ENCODE measurements at places on chromosomes 4 and X.
A peak's percentile ranks its signal among the peaks of the same experiment; 100 is the strongest.

- DNase-seq = peak; percentile 24
Measured at GRCh38 chr4:109302361-109303139, at the start of gene COL25A1. Gene COL25A1 (minus strand): TSS chr4:109302658.

DNA sequence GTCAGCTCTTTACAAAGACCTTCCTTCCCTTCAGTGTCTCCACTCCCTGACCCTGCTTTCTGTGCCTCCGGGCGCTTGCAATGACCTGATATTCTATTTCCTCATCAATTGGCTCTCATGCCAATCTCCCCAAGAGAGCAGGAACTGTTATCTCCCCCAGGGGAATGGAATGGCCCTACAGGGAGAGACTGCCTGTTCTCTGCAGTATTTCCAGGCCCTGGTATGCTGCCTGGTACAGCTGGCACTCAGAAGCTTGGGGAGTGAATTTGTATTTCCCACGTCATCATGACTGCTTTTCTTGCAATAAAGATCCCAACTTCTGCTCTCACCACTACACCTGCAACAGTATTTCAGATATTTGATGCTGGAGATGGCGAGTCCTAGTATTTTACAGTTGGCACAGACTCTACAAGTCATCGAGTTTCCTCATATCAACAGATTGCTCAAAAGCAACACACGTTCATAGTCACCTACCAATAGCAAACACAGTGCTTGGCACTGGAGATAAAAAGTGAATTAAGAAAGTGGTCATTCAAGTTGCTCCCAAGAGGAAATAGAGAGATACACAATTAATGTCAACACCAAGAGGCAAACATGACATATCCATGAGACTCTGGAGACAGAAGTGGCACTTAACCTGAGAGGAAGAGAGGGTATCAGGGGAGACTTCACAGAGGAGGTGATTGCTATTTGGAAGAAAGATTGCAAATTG is 90.5 kb upstream of the EGFL6 start:
- no peak for DNase-seq

DNA sequence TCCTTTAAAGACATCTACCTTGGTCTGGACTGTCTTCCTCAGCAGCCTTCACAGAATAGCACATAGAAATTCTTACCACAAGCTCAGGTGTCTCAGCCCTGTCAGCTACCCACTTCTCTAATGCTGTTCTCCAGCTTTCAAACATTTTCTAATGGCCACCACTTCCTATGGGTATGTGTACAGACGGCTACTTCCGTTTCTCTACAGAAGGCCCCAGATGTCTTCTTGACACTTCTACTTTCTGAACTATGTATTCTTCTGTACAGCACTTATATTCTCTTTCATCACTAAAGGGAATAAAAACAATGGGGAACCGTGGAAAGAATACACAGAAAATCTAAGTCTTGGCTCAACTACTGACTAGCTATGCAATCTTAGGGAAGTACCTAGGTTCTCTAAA is 13.3 kb downstream of the OPHN1 start:
- DNase-seq = no peak

DNA sequence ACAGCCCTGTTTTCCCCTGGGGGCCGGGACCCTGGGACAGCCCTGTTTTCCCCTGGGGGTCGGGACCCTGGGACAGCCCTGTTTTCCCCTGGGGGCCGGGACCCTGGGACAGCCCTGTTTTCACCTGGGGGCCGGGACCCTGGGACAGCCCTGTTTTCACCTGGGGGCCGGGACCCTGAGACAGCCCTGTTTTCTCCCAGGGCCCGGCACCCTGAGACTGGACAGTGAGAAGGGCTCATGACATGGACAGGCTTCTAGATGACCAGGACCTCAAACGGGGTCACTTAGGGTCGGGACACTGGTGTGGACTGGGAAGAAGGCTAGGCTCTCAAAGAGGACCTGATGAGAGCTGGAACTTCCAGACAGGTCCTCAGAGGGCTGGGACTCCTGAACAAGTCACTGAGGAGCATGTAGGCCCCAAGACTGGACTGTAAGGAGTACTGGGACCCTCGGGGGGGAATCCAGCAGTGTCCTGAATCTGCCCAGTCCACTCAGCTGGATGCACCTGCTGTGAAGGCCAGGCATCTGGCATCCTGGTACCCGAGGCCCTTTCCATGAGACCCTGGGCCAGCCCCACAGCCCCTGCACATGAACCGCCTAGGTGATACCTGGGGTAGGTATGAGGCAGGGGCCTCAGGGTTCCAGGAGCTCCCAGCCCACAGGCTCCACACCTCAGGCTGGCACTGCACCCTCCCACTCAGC is 2.4 kb downstream of the PCGF3 start:
- DNase-seq = no peak

DNA sequence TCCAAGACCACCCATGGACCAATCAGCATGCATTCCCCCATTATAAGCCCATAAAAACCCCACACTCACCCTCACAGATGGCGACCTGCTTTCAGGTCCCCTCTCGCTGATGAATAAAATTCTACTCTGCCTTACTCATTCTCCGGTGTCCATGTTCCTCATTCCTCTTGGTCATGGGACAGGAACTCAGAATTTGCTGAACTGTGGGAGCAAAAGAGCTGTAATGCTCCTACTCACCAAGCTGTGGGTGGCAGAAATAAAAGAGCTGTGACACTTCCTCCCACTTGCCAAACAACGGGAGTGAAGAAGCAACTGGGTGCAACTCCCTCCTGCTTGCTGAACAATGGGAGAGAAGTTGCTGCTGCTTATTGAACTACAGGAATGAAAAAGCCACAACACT is 168.5 kb upstream of the PCDH18 start:
- no peak for DNase-seq

- no peak for DNase-seq
Measured at GRCh38 chr4:66372706-66373105, 702.4 kb upstream of the EPHA5 start.

DNA sequence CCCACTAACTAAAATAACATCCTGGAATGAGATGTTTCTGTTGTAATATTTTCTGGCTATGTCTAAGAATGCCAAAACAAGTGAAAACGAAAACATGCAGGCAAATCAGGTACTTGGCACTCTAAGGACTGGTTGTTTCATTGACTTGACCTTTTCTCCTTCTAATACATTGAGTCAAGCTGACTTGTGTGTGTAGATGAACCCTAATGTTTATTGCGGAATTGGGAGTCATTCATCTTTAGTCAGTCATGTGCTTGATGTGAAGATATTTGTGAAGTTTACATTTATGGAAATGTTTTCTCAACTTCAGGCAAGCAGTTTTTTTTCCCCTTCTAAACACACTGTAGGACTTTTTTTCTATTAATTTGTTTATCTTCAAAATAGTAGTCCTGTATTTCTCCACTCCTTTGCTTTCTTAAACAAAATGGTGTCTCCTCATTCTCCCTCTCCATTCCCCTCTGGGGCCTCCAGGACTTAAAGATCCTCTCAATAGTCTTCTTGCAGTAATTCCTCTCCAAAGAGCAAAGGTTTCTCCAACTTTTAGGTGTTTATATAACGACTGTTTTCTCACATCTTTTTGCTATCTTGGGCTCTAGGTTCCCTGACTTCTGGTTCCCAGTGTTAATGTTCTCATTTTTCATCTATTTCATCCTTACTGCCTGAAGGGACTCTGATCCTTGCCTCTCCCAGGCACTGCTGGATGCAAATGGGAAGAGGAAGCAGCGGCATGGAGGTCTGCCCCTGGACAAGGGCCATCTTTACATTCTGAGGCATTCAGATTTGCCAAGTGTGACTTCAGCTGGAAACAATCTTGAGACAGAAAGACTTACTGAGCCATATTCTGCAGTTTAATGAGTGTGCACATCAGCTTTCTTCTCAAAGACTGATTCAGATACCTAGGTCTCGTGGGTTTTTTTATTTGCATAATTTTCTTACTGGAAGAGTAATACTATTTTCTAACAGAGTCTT is 166.4 kb downstream of the ARHGAP6 start:
- DNase-seq = no peak

Data from CD4-positive, alpha-beta T cell treated with Interleukin-15 for 4 hours (primary cell).